NCI-H146 (cell line): ENCODE measurements at places on chromosomes 2 and 18.

DNA sequence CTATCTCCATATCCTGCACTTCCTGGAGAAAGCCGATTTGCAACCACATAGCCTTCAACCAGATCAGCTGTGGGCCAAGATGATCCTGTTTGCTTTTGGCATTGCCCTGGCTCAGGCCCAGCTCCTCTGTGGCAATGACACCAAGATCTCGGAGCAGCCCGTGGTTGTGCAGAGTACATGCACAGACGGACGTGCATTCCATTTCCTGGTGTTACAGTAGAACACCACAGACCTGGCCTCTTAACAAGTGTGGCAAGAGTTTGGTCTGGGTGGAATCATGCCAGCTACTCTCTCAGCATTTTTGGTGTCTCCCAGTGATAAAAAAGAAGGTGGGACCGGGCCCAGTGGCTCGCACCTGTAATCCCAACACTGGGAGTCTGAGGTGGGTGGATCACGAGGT, 20.0 kb downstream of the MALT1 start:
- no peak for DNase-seq

- peak; percentile 68 for DNase-seq
Observed at GRCh38 chr2:199459286-199460100, 1.8 kb upstream of the SATB2 start.

DNA sequence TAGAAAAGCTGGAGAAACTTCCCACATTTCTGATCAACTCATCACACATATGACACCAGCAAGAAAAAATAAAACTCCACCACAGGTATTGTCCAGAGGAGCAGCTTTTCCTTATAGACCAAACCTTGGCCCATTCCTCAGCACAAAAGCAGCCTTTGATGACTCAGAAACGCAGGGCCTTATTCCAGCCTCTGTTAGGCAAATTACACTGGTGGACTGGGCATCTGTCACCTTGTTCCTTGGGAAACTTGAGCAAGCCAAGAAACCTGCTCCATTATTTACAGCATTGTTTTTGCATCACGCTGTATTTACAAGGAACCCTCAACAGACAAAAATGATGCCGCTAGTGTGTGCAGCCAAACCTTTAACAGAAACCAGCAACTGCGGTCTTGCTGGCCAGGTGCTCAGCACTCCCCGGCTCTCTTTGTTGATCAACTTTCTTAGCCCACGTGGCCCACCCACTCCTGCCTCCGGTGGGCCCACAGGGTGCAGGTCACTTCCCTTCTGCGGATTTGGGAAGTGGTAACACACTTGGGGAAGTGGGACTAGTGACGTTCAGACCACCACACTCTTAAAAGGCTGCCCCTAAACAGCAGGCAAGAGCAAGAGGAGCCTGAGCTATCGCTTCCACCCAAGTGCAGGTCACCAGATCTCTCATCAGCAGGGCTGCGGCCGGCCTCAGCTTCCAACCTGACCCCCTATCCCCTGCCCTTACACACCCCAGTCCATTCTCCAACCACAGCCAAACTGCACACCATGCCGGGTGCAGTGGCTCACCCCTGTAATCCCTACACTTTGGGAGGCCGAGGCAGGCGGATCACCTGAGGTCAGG, 1.5 kb downstream of the AP1S3 start:
- no peak for DNase-seq

- DNase-seq: no peak
Observed at GRCh38 chr2:151718247-151718646, 16.0 kb downstream of the NEB start.

GRCh38 chr2:151973901-151974199, 125.0 kb downstream of the CACNB4 start:
- peak; percentile 68 for DNase-seq

DNA sequence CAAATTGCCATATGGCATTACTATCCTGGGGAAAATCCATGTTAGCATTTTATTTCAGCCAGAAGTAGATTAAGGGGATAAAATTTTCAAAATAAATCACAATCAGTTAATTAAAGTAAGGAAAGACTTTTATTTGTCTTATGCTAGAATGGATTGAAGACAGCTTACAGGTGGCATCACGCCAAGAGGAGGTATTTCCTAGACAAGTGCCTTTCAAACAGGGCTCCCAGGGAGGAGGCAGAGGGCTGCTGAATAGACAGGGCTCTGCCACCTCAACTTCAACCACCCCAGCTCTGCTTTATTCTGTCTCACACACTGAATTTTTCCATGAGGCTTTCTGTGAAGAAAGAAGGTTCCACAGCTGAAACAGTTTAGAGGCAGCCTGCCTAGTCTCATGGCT, 12.2 kb downstream of the CCDC68 start:
- DNase-seq: no peak

GRCh38 chr18:36633961-36634412, 194.8 kb downstream of the TPGS2 start:
- peak; percentile 45 for DNase-seq

DNA sequence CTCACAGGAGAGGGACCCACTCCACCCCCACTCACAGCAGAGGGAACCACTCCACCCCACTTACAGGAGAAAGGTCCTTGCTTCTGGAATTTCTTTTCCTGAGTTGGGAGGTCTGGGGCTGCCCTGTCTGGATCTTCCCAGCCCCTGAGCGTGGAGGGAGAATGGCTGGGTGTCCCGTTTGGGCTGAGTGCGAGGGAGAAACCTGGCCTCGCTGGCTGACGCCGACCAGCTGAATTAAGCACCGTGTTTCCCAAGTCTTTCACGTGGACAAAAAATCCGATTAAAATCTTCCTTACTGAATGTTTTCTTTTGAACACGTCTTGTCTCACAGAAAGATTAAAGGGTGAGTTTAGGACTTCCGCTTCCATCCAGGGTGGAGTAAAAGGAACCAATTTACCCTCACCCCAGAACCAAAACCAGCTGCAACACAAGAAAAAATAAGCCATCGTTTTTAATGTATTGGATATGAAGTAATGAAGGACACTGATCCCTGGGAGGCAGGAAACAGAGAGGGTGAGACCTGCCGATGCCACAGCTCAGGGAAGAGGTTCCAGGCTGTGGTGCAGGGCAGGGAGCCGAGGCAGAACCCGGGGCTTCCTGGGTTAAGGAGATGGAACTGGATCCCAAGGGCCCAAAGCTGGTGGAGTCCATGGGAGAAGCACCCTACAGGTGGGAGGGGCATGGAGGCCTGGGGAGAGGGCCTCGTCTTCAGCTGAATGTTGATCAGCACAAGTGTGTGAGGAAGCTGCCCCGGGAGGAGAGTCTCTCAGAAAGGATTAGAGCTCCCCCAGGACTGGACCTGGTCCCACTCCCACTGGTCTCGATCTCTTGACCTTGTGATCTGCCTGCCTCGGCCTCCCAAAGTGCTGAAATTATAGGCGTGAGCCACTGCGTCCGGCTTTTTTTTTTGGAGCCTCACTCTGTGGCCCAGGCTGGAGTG, 60.3 kb downstream of the RTP5 start:
- DNase-seq: no peak

GRCh38 chr2:185291035-185291647, 447.5 kb upstream of the FSIP2 start:
- no peak for DNase-seq

DNA sequence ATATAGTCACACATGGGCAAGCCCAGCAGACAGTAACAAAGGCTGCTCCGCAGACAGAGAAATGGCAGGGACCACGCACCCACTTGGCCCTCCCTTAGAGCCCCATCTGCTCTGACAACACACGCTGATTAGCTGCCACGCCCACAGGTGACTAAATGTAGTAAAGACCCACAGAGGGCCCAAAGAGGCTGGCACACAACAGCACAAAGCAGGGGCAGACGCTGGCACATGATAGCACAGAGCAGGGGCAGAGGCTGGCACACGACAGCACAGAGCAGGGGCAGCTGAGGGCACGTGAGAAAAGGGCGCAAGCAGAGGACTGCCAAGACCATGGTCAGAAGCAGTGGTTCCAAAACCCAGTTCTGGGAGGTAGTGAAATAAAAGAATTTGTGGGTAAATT, 10.6 kb downstream of the AFG3L2 start:
- DNase-seq: no peak

DNA sequence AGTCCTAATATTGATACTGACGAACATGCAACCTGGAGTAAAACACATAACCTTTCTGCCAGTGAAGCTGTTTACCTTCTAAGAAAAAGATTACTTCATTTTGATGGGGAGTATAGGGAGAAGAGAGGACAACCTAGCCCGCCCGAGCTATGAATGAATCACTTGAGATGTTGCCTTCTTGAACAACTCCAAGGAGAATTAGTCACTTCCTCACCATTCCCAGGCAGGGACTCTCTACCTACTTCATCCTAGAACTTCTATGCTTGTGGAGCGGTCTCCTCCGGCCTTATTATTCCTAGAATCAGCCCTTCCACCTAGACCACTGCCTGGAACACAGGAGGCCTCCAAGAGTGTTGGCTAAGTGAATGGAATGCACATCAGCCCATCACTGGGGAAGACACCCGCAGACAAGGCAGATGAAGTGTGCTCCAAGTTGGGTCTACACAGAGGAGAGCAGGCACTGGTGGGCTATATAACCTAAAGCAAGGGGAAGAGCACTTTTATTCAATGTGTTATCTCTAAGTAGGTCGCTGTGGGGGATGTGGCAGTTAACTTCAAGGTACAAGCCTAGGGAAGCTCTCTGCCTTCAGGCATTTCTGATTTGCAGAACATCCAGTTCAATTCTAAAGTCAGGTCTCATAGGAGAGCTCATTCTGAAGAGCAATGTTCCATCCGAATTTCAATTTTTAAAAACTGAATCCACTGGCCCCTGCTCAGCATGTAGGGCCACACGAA, 57.4 kb downstream of the STK39 start:
- no peak for DNase-seq

DNA sequence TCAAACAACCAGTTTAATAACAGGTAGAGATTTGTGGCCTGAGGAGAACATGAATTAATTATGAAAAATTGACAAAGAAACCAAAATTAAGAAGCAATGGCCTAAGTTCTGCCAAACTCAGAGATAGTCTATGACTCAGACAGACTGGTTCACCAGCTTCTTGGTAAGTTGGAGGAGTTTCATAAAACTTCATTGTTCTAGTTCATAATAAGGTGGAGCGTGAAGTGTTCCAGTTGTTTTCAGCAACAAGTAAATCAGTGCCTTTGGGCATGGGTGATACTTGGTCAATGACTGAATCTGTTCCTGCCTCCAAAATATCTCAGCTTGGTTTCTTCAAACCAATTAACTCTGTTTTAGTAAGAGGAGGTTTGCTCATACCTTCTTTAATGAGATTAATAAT, 40.0 kb downstream of the SLC40A1 start:
- DNase-seq: no peak

GRCh38 chr2:189466656-189467055, 25.4 kb downstream of the WDR75 start:
- peak; percentile 2 for DNase-seq

DNA sequence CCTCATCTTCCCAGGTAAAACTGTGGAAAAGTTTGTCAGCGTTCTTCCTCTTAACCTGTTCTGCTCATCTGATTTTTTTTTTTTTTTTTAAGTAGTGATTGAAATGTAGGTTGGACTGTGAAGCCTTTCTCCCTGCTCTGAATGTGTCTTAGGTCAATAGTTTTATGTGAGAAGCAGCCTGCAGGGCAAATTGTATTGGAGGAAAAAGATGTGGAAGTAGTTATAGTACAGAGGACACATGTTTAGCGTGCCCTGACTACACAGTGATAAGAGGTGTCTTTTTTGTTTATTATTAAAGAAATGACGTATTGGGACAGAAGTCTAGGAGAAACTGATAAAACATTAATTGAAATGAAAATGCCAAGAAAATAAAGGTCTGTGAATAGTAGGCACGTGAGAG, 1.5 kb downstream of the MTA3 start:
- peak; percentile 25 for DNase-seq

- DNase-seq: no peak
Observed at GRCh38 chr2:112148477-112148876, 10.3 kb downstream of the FBLN7 start.

- no peak for DNase-seq
Observed at GRCh38 chr2:239146011-239146641, 254.7 kb downstream of the HDAC4 start.

DNA sequence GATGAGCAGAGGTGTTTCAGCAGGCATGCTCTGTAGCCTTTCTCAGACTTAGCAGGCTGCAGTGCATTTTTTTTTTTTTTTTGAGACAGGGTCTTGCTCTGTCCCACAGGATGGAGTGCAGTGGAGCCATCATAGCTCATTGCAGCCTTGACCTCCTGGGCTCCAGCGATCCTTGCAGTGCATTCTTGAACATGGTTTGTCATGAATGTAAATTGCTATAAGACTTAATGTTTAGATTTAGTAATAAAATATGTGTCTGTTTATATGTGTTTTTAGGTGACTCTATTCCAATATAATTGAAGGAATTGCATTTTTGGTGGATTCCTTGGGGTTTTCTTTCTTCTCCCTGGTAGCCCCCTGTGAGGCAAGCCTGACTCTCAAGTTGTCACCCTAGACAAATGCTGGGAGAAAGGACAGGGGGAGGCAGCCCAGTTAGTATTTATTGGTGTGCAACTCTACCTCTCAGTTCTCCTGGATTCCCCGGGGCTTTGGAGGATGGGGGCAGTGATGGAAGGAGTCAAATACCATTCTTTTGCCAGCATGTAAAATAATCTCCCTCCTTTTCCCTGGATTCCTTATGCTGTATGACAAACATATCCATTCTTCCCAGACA, 22.7 kb downstream of the LYPD6B start:
- DNase-seq: no peak

GRCh38 chr2:135742325-135742757, 686 bp downstream of the UBXN4 start:
- peak; percentile 76 for DNase-seq

GRCh38 chr18:5543036-5543680, 639 bp downstream of the EPB41L3 start:
- DNase-seq: no peak

DNA sequence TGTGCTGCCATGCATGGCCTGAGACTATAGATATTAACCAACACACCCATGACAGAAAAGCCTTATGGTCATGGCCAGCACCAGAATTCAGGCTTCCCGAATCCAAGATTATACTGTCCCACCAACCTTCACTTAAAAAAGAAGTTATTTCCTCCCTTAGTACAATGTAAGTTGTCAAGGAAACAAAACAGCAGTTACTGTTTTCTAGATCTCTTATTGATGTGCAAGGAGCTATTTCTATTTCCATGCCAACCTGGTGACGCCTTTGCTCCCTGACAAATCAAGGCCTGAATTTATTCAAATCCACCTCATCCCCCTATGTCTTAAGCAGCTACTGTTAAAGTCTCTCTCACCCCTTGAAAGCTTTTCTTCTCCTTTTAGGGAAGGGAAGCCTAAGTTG, 249.3 kb downstream of the ZNF521 start:
- DNase-seq: no peak

DNA sequence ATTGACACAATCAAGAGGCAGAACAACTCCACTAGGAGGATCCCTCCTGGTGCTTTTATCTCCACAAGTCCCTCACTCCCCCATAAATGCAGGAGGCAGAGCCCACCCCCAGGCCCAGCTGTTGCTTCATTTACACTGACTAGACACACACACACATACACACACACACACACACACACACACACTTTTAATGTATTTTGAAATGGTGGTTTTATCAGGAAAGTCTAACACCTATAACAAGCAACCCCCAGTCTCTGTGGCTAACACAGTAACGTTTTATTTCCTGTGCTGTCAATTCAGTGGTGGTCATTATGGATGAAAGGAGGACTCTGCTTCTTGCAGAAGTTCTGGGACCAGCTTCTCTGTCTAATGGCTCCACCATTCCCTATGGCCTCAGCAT, 125.4 kb upstream of the FOSL2 start:
- no peak for DNase-seq
